AG09309 (cell line): ENCODE measurements at places on chromosomes 13 and 19.

GRCh38 chr13:35760735-35761281 is 284.3 kb upstream of the MAB21L1 start:
- no peak for DNase-seq

GRCh38 chr13:32748305-32748704 is 162.1 kb downstream of the PDS5B start:
- DNase-seq: no peak

GRCh38 chr13:87356314-87356713 is 314.9 kb upstream of the SLITRK5 start:
- DNase-seq: no peak

GRCh38 chr19:18985257-18985656 is 44.2 kb upstream of the HOMER3 start:
- no peak for DNase-seq

GRCh38 chr19:30743011-30743410 is 370.8 kb downstream of the ZNF536 start:
- DNase-seq: no peak

DNA sequence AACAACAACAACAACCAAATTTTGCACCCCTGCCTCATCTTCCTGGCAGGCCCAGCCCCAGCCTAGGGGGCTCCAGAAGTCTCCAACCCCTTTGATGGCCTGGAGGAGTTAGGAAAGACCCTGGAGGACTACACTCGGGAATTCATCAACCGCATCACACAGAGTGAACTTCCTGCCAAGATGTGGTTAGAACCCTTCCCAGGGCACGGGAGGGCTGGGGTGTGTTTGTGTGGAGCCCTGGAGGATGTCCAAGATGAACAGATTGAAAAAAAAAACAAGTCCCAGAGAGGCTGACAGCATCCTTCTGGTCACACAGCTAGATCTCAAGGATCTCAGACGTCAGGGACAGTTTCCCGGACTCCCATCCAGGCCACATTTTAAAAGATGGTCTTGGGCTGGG is 13.3 kb downstream of the APOC1 start:
- DNase-seq: no peak

DNA sequence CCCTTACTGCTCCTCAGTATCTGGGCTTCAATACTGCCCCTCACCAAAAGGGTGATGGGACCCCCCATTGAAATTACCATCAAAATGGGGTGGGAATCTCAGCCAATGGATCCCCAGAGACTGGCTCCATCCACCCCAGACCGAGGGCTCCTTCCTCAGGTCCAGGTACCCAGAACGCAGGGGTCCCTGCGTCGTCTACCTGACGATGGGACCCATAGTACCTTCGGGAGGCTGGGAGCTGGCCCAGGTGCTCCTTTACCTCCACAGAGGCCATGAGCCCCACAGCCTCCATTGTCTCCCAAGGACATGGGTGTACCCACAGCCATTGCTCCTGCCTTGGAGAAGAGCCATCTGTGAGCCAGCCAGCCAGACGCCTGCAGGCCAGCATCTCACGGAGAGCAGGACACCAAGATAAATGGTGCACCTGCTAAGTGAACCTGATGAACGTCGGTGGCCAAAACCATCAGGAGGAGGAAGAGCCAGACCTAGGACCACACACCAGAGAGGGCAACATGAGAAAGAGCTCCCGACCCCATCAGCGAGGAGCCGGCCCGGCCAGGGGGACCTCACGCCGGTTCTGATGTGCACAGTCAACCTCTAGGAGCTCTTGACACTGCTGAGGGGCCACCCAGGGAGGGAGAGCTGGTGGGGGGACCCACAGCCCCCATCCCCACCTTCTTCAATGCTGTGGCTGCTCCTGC is 156.8 kb upstream of the SOX1 start:
- DNase-seq: no peak

GRCh38 chr19:7069904-7070226 is 362 bp downstream of the ZNF557 start:
- no peak for DNase-seq

DNA sequence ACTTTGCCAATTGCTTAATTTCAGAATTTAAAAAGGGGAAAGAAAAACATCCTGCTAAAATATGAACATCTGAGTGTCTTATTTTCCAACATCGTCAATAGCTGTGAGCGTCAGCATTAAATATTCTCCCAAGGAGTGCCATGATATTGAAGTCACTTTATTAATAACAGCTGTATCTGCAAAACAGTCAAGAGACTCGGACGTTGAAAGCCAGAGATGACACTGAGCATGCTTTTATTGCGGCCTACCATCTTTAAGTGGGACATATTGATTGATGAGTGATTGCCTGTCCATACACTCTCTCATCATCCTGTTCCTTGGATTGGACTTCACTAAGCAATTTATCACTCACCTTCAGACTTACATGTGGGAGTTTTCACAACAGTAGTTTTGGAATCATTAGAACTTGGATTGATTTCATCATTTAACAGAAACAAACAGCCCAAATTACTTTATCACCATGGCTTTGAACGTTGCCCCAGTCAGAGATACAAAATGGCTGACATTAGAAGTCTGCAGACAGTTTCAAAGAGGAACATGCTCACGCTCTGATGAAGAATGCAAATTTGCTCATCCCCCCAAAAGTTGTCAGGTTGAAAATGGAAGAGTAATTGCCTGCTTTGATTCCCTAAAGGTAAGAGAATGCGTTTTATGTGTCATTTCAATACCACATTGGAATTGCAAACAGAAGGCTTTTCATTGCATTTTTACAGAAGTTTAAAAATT is 53.8 kb downstream of the MBNL2 start:
- DNase-seq: no peak

GRCh38 chr13:42394361-42394708 is 122.4 kb downstream of the AKAP11 start:
- no peak for DNase-seq

GRCh38 chr19:42471554-42472249 is 29.0 kb upstream of the CXCL17 start:
- no peak for DNase-seq

DNA sequence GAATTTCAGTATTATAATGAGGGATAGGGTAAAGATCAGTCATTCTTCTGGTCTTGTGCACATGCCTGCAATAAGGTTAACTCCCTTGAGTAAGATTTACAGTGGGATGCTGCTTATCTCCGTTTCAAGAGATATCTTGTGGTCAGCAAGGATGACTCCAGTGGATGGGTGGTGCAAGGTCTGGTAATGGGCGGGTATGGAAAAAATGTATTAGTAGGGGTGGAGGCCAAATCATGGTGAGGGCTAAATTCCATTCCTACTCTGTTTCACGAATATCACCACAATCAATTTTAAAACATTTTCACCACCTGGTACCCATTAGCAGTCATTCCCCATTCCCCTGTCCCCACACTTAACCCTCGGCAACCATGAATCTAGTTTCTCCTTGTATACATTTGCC is 40.6 kb downstream of the CCDC122 start:
- DNase-seq: peak; percentile 78

DNA sequence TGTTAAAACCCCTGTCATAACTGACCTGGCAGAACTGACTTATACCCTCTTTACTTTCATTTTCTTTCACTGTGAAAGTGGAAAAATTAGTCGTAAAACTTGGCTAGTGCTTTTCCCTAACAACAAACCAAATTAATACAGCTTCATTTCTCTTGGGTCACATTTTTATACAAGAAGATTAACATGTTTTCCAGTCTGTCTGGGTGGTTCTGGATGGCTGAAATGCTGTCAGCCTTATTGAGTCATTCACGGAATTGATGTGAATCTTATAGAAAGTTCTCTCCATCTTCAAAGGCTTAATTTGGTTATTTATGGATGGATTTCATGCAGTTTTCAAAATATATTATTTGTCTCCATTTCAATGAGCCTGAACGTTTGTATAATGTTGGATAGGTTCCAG is 440.0 kb downstream of the KCTD12 start:
- DNase-seq: no peak

GRCh38 chr19:5707576-5708575 is 12.1 kb downstream of the LONP1 start:
- DNase-seq: no peak

GRCh38 chr19:31344403-31344802 is 4.8 kb downstream of the TSHZ3 start:
- DNase-seq: no peak

GRCh38 chr13:75400775-75401174 is 81.2 kb downstream of the TBC1D4 start:
- DNase-seq: no peak

- no peak for DNase-seq
Measured at GRCh38 chr19:18972301-18972811, 31.3 kb upstream of the HOMER3 start.

DNA sequence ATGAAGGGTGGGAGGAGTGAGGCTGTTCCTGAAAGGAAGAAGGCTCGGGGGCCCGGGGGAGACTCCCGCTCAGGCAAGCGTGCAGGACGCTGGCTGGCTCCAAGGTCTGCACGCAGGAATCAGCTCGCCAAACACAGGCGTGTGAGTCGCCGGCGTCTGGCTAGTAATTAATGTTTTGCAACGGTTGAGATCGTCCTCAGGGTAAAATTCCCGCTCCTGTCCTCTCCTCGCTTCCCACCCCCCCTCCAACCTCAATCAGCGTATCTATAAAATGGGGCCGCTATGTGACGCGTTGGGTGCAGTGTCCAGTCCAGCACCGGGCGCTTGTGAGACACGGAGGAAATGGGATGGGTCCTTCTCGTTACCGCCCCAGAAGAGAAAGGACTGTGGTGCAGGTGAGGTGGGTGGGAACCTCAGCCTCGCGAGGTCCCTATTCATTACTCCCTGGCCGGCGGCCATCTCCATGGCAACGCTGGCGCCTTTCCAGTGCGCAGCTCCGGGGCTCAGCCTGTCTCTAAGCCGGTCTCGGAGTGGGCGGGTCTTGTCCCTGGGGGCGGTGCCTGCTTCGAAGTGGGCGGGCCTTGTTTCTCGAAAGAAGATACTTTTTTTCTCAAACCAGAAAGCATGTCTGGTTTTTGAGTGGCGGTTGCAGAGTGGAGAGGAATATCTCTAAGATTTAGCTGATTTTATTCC is 6.5 kb upstream of the ZNF579 start:
- no peak for DNase-seq

DNA sequence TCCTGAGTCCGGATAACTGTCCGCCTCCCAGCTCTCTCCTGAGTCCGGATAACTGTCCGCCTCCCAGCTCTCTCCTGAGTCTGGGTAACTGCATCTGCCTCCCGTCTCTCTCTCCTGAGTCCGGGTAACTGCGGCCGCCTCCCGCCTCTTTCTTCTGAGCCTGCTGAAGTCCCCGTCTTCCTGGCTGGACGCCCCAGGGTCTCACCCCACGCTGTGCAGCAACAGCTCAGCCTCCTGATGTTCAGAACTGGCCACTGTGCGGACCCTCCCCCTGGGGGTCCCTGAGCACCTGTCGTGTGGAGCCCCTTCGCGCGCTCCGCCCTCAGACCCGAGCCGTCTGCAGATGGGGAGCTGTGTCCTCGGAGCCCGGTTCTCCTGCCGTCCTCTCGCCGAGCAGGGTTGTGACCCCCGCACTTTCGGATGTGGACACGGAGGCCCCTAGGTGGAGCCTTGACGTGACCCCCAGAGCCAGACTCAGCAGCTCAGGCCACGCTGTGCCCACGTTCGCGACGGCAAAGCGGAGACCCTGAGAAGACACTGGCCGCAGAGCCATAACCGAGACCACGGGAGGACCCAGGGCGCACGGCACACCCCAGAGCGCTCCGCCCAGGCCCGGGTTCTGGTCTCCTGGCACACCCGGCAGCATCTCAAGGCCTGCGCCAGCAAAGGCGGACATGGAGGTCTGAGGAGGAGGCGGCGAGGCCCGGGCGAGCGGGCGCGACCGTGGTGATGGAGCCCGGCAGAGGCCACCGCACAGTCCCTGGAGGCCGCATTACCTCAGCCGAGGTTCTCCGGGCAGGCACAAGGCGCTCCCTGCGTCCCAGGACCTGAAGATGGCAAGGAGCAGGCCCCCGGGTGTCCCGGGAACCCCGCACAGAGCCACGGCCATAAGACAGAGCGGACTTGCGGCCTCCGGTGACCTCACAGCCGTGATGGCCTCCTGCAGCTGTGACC is 15.9 kb downstream of the SBNO2 start:
- no peak for DNase-seq

- peak; percentile 67 for DNase-seq
Measured at GRCh38 chr19:3434630-3435553, 45.4 kb downstream of the SMIM24 start.

- DNase-seq: peak; percentile 35
Measured at GRCh38 chr13:20924758-20925394, 22.3 kb upstream of the XPO4 start.

DNA sequence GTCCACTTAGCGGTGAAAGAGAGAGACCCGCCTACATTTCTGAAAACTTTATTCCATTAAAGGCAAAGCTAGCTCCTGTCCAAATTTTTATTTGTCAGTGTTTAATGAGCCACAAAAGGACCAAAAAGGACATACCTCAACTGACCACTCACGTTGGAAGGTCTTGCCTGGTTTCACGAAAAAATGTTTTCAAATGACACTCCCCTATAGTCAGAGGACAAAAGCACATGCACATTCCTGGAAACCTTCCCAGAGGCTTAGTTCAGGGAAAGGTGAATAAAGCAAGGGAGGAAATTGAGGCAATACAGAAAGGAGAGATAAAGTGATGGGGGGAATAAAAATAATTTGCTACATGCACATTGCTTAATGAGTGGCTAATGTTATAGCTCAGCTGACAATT is 55.6 kb downstream of the DOCK9 start:
- no peak for DNase-seq

DNA sequence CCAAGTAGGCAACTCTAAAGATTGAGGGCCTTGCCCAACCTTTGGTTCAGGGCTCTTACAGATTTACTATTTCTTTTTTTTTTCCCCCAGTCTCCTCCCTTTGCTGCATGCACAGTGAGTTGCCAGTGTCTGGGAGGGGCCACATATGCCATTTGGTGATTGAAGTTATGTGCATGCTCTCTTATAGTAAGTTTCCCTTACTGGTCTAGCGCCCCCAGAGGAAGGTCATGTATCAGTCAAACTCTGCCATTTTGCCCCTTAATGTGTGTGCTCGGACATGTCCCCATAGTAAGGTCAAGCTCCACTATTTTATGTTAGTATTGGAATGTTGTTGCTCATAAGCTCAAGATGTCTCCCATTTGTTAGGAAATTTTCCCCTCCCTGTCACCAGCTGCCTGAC is 1138.0 kb upstream of the SLC10A2 start:
- DNase-seq: no peak

DNA sequence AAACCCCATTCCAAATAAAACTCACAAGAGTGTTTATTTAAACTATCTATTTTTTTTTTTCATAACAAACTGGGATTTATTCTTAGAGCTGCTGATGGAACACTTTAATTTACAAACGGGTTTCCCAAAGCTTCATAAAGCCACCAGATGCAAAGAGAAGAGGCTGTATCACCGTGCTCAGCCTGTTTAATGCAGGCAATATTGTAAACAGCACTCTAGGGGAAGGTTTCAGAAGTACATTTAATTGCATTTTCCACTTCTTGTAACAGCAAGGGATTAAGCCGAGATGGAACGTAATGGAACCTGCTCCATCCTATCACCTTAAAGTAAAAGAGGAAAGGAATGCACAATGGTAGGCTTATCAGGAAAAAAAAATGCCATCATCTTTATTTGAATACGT is 550.6 kb upstream of the ARGLU1 start:
- no peak for DNase-seq

- DNase-seq: no peak
Measured at GRCh38 chr13:101575581-101575980, 123.1 kb downstream of the ITGBL1 start.

GRCh38 chr13:113166266-113166665 is 7.8 kb downstream of the PROZ start:
- no peak for DNase-seq
